AML-193 (cell line): ENCODE measurements at places on chromosomes 7 and 10.
A peak's percentile ranks its signal among the peaks of the same experiment; 100 is the strongest.

DNA sequence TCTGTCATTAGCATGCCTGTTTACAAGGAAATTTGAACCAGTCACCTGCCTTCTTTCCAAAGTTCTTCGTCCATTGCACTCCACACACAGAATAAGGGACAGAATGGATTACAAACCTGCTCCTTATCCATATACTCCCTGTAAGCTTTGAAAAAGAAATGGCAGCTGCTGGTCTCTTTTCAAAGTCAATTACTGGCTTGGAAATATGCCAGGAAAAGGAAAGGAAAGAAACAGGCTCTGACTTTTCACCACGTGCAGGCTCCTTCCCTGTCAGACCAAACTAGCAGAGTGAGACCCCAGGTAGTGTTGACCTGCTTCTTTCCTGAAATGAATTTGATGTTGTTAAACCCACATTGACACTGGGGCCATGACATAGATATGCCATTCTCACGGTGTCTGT, 84.5 kb downstream of the LHFPL3 start:
- no peak for DNase-seq

- no peak for DNase-seq
Measured at GRCh38 chr7:128714701-128715495, 24.3 kb upstream of the CALU start.

- DNase-seq: no peak
Measured at GRCh38 chr10:71465551-71466252, 69.0 kb downstream of the CDH23 start.

GRCh38 chr7:65269150-65269856, 104.4 kb upstream of the ZNF92 start:
- DNase-seq: no peak

GRCh38 chr10:130493021-130493420, 356.8 kb downstream of the GLRX3 start:
- DNase-seq: no peak

DNA sequence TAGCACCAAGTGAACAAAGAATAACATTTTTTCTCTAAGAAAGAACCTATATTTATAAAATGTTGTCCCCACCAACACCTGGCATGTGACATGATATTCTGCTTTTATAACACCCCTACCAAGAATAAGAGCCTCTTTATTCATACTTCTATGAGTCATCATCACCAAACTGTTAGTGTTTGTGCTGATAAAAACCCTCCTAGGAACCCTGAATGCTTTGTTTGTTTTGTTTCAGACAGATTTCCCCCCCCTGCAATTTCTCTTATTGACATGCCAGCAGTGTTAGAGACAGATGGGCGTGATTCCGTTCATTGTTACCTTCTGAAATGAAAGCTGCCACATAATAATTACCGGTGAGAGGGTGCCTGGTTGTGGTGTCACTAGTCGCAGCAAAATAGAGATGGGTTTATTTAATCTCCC, 651.1 kb downstream of the SORCS1 start:
- DNase-seq: no peak

GRCh38 chr10:6171881-6172695, 30.6 kb upstream of the PFKFB3 start:
- DNase-seq: peak; percentile 41
